ENCODE measurements at places on chromosomes 7 and 10. TPM values are rescaled to one million over a fixed set of nuclear protein-coding genes. Genes with fewer than 3 reads are reported as not detected.

- DNase-seq: no peak
Observed at GRCh38 chr10:17736223-17736622, 15.8 kb upstream of the TMEM236 start.

DNA sequence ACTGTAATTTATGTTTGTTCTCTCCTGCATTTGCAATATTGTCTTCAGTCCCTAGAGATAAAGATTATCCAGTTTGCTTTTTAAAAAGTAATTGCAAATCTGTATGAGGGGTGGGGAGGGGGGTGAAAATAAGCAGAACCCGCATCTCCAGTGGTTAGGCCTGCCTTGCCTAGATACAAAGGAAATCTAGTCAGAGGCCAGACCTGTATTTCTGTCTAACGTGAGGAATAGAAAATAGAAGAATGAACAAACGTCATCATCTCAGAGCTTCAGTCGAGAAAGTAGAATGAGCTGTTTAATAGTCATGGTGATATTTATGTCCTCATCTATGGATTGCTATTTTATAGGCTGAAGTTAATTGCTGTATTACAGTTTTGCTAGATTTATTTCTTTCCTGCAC, 284.2 kb downstream of the BICC1 start:
- DNase-seq: no peak

DNA sequence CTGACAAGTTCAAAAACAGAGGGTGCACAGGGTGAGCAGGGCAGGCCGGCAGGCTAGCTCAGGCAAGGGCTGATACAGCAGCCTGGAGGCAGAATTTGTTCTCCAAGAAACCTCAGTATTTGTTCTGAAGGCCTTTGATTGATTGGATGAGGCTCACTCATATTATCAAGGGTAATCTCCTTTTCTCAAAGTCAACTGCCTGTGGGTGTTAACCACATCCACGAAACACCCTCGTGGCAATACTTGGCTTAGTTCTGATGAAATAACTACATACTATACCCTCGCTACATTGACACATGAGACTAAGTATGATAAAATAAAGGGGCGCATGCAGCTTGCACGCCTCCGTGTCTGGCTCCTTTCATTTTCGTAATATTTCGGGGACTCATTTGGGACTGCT, 4.4 kb upstream of the PPP2R2D start:
- DNase-seq: peak; percentile 17

GRCh38 chr10:25047591-25048301, 31.3 kb downstream of the THNSL1 start:
- DNase-seq: no peak

GRCh38 chr10:3393958-3394357, 221.4 kb upstream of the PITRM1 start:
- DNase-seq: no peak

DNA sequence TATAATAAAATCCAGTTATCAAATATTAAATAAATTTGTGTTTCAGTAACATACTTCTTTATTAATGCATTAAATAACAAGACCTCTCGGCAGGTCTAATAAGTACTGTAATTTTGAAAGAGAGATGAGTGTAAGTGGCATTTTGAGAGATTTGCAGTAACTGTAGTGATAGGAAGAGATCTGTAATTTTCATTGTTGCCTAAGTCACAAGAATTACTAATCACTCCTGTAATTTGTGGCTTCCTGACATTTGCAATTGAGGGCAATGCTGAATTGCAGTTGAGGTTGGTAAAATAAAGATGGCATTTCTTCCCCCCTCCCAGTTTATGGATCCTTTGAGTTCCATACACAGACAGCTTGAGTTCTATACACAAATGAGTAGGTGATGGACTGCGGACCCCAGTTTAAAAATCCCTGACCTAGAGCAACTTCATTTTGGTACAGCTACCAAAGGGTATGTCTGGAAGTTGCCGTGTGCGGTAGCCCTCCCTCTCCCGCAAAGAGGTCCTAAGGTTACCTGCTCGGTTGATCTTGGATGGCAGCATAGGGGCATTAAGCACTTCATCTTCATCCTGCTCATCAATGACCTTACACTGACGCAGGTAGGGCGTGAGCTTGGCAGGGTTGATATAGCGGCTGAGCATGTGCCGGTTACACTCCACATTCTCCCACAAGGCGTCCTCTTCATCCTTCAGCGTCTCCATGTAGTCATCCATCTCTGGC, 96.4 kb downstream of the CARD11 start:
- no peak for DNase-seq

- no peak for DNase-seq
Observed at GRCh38 chr10:81843042-81843441, 32.0 kb upstream of the NRG3 start.

- no peak for DNase-seq
Observed at GRCh38 chr7:22329816-22330524, 27.0 kb downstream of the RAPGEF5 start.

GRCh38 chr7:123716877-123717276, 31.9 kb downstream of the WASL start:
- DNase-seq: no peak

DNA sequence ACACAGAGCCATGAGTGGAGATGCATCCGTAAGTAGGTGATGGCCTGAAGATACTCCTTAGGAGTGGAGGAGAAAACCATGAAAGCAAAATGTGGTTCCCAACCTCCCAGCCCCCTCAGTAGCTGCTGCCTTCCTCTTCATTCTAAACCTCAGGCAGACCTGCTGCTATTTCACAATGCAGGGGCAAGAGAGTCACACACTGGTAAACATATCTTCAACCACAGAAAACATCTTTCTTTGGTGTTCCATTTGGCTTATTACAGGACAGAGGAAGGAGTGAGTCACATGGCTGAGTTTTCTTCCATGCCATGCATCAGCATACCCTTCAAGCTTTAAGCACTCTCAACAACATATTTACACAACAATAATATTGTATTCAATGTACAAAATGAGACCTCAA, 342.1 kb downstream of the BMPER start:
- no peak for DNase-seq

DNA sequence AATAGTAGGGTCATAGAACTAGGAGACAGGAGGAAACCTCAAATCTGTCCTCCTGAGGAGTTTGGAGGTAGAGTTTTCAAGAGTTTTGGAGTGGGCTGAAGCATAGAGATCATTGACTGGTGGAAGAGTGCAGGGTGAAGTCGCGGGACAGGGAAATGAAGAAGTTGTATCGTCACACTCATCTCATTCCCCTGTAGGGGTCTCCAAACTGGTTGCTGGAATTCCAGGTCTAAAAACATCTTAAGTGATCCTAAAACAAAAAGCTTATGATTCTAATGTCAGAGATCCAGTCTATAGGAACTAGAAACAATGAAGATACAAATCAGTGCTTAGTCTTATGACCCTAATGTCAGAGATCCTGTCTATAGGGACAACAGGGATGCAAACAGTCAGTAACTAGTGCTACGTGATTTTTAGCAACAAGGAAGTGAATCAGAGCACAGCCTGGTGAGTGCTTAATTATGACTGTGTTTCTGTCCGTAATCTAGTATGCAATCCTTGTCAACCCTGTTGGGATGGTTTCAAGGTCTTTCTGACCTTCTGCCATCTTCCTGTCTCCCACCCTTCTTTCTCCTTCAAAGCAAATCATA, 139.4 kb downstream of the SKIDA1 start:
- no peak for DNase-seq

DNA sequence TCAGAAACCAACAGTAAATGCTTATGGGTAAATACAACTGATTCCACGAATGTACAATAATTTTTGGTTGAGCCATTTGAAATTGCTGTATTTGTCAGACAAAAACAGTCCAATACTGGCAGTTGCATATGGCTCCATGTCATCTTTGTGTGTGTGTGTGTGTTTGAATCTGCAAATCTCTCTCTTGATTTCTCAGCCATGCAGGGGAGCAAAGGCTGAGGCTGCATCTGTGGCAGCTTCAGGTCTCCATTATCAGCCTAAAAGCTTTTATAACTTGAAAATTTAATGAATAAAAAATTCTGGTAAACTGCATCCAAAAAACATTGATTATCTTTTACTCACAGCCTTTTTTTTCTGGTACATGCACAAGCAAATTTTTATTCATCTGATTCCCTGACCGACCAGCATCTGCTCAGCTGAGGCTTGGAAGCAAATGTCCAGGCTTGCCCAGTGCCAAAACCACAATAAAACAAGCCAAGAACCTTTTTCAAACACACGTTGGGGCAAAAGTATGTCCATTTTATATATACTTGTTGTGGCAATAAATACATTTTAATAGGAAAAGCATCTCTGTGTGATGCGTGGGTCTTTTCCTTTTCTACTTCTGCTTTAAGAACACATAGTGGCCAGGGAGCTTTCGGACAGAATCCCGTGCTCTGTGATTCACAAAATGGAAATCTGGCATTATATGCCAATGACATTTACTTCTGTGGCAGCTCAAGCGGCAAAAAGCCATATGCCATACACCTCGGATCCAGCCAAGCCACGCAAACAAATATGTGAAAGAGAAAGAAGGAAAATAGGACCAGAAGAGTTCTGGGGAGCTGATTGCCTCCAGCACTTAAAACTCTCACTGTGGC, 275.6 kb upstream of the AOAH start:
- no peak for DNase-seq

DNA sequence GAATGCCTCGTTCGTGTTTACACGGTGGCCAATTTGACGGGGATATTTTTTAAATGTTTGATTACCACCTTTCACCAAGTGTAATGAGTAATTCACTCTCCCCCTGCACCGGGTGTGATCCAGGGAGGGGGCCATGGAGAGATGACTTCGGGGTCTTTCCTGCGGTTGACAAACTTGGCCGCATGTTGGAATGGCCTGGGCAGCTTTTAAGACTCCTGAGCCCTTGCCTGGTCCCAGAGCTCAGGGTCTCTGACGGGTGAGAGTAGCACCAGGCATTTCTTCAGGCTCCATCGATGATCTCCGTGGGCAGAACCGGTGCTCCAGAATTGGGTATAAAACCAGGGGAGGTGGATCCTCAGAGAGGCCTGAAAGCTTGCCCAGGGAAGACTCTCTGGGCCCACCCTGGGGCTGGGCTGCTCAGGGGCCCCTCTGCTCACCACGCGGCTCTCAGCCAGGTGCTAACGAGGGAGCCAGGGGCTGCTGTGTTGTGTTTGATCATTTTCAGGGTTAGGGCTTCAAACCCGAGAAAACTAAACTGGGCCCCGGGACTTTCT, 882 bp downstream of the ZNF282 start:
- DNase-seq: peak; percentile 34

DNA sequence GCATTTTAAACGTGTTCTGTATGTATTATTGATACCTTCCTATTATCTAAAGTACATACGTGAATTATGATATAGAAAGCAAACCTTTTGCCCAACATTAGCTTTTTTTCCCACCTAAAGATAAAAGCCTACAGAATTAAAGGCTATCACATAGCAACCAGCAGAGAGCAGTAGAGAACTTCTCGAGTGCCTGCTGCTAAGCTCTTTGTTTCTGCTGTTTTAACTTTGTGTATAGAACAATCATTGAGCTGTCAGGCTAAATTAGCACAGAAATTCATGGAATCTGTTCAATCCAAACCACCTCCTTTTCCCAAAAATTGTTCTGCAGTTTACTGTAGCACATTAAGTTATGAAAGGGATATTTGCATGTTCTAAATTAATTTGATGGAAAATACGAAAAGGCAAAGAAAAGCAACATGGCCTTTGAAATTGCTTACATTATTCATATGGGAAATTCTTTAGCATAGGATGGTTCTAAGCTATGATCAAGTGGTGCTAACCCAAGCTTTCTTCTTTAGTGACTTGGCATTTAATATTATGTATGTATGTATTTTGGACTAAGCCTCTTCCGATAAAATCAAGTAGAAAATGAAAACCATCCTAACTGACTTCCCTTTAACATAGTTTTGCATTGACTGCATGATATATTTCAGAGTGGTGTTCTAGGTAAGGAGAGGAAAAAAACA, 1288.5 kb downstream of the GATA3 start:
- peak; percentile 30 for DNase-seq

DNA sequence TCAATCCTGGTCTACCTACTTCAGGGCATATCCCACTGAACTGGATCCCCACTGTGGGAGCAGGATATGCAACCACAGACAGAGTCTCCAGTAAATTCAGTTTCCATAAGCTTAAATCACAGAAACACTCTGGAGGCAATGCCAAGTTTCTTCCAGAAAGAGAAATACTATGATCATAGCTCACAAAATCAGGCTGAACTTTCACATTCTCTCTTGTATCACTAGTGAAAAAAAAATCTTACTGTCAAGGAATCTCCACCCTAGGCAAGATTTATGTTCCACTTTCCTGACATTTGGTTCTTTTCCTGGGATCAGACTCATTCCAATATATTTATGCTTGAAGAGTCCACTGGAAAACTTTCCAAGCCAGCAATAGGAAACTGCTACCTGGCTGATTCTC, 749.0 kb downstream of the SUGCT start:
- no peak for DNase-seq

DNA sequence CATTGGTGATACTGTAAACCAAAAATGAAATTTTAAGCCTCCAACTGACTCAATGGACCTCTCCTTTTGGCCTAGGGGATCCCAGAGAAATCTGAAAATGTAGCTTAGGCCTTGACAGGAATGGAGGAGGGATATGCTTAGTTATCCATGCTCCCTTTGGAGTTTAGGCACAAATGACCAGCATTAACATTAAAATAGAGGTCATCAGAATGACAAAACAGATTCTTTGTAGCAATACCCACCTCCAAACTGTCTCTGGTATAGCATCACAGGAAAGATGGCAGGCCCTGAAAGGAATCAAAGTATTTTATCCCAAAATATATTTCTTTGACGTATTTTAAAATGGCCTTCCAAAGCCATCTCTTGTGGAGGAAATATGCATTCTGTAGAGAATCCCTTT, 39.1 kb upstream of the LRRN3 start:
- no peak for DNase-seq

GRCh38 chr7:95394370-95394769, 1.8 kb downstream of the PON3 start:
- DNase-seq: no peak

DNA sequence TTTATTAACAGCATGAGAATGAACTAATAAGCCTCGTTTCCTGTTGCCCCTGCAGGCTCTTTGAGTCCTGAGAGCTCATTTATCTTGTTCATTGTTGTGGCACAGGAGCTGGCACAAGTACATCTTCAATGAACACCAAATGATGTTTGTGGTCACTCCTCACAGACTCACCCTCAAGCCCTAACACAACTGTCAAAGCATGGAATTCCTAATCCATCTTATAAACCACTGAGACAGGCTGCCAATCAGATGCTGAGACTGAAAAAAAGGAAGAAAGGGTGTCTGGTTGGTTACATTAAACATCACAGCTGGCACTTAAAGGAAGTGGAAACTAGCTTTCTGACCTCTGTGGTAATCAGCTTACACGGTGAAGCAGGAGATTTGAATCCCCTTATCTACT, 7.7 kb upstream of the CCDC172 start:
- no peak for DNase-seq

TPK1 gene
- total RNA-seq: 15.1 TPM

OR2A42 gene
- not detected for total RNA-seq

NUDCD3 gene
- total RNA-seq: 40.6 TPM

STAG3 gene
- total RNA-seq: 6.6 TPM

SOSTDC1 gene
- total RNA-seq: not detected

RBP4 gene
- not detected for total RNA-seq

All from CD8-positive, alpha-beta T cell (primary cell).